ENCODE measurements at places on chromosomes 3 and 15.

- DNase-seq: peak; percentile 63
Measured at GRCh38 chr3:188280627-188281026, 126.7 kb downstream of the LPP start.

GRCh38 chr3:142009029-142009428, 132.6 kb downstream of the ATP1B3 start:
- DNase-seq: no peak

GRCh38 chr3:197302696-197303341, 4.4 kb upstream of the DLG1 start:
- DNase-seq: peak; percentile 88

- DNase-seq: peak; percentile 53
Measured at GRCh38 chr3:19885468-19885867, 48.5 kb downstream of the EFHB start.

DNA sequence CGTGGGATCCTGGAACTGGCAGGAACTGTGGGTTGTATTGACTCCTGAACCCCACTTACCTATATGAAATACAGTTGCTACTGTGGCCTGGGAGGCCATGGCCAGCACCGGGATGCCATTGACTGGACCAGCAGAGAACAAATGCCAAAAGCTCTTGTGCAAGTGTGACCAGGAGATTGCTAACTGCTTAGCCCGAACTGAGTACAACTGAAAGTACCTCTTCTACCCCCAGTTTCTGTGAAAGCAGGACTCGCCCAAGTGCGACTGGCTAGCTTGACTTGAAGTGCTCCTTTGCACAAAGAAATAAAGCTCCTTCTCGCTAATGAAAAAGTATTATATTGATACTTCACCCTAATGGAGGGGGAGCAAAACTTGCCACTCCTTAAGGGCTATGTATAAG, 101.3 kb upstream of the ATP11B start:
- no peak for DNase-seq

DNA sequence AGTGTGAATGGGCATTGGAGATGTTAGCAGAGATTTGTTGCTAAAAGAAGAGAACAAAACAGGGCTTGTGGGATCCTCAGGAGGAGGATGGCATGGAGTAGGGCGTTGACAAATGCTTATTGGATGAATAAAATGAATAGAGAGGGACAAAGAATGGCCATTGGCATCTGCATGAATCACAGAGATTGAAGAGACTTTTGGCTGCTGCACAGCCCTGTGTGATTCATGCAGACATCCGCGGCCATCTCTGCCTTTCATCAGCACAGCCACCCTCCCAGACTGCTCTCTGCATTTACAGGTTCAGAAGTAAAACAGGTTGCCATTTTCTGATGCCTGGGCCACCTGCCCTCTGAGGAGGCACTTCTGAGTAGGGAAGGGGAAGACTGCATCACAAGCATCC, 397.9 kb downstream of the EPHB1 start:
- no peak for DNase-seq

GRCh38 chr15:28915935-28916334, 30.2 kb downstream of the APBA2 start:
- DNase-seq: no peak

GRCh38 chr3:185175370-185175987, 22.6 kb upstream of the C3orf70 start:
- peak; percentile 65 for DNase-seq

GRCh38 chr3:186800285-186800684, 6.0 kb downstream of the RFC4 start:
- DNase-seq: no peak

DNA sequence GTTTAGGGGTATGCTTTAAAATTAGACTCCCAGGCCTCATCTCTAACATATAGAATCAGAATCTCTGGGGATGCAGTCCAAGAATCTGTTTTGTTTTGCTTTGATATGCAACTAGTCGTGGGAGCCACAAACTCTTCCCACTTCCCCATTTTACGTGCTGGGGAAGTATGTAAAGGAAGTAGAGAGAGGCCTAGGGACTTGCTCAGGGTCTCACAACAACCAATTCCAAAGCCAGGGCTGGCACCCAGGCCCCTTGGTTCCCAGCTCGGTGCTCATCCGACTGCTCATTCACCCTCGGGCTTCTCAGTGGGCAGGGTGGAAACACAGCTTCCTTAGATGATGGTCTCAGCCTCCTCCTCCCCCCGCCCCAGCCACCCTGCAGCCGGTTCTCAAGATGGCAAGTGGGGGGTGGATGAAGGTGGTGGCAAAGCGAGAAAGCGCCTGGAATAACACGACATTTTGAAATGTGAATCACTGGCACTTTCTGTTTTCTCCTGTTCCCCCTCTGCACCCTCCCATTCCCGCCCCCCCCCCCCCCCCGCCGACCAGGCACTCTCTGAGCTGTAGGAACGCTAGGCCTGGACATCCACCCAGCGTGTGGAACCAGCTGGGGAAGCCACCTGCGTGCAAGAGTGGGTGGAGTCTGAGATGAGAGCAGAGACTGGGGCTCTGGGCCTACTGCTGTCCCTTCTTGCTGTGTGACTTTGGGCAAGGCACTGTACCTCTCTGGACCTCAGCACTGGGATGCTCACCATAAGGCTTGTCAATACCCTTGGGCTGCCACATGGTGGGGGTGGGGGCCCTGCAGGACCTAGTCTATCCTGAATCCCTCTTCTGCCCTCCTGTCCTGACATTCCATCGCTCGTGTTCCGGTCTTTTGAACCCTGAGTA, 214.5 kb downstream of the RPLP1 start:
- DNase-seq: no peak

DNA sequence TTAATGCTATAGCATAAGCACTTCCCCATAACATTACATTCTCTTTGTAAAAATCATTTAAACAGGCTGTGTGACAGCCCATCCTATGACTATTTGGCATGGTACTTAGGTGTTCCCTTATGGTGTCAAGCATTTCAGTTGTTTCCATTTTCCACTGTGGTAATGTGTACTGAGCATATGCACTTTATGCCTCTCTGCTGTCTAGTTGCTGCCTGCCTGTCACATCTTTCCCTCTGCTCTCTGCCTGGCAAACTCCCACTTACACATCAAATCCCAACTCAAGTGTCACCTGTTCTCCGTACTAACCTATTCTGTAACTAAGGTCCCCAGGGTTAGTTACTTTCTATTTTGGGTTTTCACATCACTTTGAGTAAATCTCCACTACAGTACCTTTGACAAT, 84.4 kb upstream of the STRIT1 start:
- DNase-seq: no peak

DNA sequence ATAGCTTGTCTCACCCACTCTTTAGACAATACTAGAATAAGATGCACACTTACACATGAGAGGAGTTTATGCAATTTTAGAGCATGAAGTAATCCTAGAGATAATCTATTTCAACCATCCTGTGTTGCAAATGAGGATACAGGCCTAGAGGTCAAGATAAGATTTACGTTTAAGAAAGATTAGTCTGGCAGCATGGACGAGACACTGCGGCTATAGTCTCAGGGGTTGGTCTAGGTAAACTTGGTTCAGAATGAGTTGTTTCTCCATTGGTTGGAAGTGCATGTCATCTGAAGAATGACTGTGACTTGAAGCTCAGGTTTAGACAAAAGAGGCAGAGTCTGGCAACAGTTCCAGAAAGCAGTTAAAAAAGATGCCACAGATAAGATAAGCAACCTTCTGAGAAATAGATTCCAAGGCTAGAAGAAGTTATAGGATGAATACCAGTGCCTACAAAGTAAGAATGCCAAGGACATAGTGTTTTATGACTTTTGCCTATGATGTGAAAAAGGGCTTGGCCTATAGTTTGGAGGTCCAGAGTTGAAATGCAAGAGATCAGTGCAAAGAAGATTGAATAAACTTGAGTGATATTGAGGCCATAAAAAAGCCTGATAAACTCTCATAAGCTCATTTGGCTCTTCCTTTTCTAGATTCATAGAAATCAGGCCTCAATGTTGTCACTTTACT, 631.0 kb downstream of the SQOR start:
- DNase-seq: no peak

DNA sequence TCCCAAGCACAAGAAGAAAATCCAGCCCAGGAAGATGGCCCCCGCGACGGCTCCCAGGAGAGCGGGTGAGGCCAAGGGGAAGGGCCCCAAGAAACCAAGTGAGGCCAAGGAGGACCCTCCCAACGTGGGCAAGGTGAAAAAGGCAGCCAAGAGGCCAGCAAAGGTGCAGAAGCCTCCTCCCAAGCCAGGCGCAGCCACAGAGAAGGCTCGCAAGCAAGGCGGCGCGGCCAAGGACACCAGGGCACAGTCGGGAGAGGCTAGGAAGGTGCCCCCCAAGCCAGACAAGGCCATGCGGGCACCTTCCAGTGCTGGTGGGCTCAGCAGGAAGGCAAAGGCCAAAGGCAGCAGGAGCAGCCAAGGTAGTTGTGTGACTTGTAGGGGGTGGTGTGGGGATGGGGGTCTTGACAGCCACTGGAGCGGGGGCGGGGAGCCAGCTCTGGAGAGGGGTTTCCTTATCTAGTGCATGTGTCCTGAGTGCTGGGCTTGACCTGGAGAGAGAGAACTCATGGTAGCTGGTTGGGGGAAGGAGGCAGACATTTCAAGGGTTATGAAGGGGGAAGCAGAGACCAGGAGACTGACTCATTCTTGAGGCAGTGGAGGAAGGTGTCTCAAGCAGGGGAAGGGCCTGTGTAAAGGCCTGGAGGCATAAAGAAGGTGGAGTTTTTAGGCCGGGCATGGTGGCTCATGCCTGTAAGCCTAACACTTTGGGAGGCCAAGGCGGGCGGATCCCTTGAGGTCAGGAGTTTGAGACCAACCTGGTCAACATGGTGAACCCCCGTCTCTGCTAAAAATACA, 6.2 kb downstream of the H1-8 start:
- peak; percentile 61 for DNase-seq

DNA sequence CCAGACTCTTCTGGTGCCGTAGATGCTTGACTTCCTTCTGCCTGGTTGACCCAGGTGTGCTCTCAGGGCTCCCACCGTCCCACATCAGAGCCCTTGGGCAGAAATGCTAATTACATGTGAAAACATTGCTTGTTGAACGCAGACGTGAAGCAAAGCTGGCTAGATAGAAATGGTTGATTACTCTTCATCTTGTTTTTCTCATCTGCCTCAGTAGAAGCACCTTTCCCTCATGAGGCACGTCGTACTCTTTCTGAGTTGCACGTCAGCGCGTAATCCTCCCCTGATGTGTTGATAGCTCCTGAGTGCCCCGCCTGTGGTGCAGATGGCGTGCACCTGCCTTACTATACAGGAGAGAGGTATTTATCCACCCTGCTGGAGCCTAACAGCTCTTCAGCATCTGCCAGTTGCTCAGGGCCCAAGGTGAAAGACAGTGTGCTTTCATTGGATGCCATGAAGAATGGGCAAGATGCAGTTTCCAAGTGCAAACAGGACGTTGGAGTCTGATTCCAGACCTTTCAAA, 18.1 kb downstream of the MAP6D1 start:
- DNase-seq: no peak

- no peak for DNase-seq
Measured at GRCh38 chr3:139104062-139104461, 59.4 kb upstream of the PRR23C start.

GRCh38 chr15:95016511-95017229, 785.3 kb downstream of the MCTP2 start:
- peak; percentile 86 for DNase-seq

- DNase-seq: no peak
Measured at GRCh38 chr3:60434323-60434722, 816.9 kb downstream of the FHIT start.

DNA sequence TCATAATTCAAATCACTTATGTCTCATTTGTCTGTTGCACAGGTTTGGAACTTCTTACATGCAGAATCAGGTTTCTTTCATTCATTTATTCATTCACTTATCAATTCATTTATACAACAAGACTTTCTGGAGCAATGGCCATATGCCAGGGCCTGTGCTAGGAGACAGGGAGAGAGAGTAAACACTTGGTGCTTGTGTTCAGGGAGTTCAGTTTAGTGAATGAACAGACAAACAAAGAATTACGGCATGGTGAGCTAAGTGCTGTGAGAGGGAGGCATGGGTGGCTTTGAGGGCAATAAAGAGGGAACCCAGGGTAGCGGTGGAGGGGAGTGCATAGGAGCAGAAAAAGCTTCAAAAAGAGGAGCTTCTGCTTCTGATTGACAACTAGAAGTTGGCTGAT, 8.5 kb upstream of the IREB2 start:
- DNase-seq: no peak

- DNase-seq: no peak
Measured at GRCh38 chr3:167866331-167866730, 130.8 kb downstream of the SERPINI1 start.

- no peak for DNase-seq
Measured at GRCh38 chr15:101679806-101680205, 27.6 kb upstream of the TM2D3 start.

DNA sequence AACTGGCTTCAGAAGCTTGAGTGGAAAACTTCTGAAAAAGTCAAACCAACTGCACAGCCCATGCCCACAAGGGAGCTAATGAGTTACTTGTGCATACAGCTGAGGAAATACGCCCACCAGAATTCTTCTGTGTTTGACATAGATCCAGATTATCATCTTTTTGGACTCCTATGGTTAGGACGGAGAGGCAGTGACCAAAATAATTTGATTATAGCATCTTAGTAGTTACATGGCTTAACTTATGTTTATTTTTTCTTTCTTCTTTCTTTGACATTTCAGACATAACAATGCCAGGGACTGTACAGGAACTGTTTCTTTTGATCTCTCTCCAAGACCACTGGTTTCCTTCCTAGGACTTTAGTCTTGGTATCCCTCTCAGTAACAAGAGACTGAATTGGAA, 246.1 kb upstream of the RASGRP1 start:
- DNase-seq: no peak

DNA sequence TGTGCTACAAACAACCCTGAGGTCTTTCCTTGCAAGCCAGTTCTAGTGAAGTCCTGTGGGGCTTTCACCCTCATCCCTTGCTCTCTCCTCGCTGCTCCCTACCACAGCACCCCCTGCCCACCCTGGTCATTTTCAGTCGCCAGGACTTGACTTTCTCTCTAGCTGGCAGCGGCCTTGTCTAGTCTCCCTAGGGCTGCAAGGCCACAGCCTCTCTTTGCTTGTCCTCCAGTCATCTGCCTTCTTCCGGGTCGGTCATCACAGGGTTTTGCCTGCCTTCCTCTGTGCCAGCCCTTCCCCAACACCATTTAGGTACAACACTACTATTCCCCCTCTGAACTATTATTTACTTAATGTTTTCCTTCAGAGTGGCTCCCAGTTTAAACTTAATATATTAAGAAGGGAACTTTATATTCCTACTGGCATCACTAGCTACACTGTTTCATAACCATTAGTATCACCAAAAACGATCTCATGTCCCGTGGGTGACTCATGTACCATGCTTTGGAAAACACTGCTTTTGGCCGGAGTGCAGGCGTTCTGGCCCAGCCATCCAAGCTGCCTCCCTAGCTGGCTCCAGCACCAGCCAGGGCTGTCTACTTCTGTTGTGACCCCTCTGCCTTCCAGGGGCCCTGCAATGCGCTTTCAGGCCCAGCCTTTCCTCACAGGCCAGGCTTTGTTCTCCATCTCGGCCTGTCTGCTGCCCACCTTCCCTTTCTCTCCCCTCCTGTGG, 21.4 kb downstream of the FAH start:
- DNase-seq: peak; percentile 37

DNA sequence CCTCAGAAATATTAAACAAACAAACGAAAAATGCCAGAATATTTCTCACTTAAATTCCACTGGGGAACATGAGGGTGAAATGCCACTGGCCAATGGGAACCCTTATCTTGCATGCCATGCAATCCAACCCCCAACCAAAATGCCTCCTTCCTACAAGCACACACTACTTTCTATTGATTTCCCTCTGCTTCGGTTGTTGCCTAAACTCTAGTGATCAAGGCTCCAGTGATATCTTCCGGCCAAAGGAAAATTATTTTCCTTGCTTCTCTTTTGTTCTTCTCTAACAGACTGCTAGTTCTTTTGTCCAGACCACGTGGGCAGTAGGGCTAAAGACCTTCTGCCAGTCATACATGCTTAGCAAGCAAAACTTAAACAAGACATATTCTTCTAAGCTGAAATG, 115.7 kb downstream of the TMCC1 start:
- no peak for DNase-seq
